ENCODE measurements at places on chromosomes 5 and 9.

GRCh38 chr5:8408258-8408657, 539.3 kb downstream of the MTRR start:
- no peak for DNase-seq

DNA sequence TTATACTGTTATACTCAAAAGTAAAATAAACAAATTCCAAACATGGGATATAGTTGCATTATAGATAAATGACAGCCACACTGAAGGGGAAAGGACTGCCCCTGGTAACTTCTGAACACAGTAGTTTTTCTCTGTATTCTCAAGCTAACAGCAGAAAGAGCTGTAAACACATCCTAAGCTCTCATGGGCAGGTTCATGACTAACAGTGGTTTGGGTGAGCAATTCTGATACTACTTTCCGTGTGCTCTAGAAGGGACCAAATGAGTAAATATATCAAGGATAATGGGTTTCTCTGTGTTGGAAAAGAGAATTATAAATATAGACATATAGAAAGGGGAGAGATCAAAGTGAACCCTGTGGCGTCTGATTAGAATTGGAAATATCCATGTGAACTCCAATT, 2.2 kb upstream of the LCN6 start:
- no peak for DNase-seq

DNA sequence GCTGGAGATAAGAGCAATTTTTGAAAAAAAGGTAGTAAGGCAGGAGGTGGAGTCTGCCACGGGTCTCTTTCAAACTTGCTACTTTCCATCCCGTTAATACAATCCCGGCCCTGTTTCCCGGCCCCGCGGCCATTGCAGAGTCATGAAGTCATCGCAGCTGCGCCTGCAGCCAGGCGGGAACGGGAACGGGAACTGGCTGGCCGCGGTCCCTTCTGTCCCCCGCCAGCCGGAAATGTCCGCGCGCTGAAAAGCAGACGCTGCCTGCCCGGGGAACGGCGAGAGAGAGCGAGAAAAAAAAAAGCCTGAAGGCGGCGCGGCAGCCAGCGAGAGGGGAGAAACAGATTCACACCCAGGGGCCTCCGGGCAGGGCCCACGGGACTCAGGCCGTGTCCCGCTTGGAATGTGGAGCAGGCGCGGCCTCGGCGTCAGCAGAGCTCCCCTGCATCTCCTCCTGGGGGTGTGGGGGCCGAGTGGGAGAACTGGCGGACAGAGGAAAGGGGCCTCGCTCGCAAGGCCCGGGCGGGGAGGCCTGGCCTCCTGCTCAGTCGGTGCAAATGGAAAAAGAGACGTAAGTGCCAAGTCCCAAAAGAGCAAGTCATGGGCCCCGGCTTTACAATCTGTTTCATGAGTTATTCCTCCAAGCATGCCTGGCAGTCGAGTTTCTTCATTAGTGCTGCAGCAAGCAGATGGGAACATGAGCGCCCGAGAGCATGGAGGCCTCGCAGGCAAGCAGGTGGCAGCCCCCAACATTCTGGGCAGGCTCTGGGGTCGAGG, 201.2 kb upstream of the GAS1 start:
- DNase-seq: no peak

DNA sequence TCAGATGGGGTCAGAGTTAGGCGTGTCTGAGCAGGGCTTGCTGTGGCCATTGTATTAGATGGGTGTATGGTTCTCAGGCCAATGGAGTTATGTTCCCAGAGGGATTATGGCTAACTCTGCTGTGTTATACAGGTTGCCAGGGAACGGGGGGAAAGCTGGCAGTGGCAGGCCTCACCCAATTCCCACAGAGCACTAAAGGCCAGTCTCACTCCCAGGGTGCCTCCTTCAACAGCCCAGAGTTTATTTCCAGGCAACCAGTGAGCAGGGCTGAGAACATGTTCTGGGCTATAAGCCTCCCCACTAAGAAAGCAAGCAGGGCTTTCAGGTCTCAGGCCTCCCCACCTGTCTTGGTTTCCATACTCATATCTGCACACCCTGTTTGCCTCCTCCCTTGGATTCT, 597.9 kb downstream of the ZNF608 start:
- no peak for DNase-seq

GRCh38 chr5:13632676-13633075, 311.8 kb downstream of the DNAH5 start:
- DNase-seq: no peak

- DNase-seq: no peak
These were observed 303.1 kb upstream of the CLINT1 start for GRCh38 chr5:158162026-158162425.

- no peak for DNase-seq
These were observed 100.4 kb downstream of the KLHL3 start for GRCh38 chr5:137635521-137635921.

- no peak for DNase-seq
These were observed 42.7 kb upstream of the SRFBP1 start for GRCh38 chr5:121919046-121919445.

DNA sequence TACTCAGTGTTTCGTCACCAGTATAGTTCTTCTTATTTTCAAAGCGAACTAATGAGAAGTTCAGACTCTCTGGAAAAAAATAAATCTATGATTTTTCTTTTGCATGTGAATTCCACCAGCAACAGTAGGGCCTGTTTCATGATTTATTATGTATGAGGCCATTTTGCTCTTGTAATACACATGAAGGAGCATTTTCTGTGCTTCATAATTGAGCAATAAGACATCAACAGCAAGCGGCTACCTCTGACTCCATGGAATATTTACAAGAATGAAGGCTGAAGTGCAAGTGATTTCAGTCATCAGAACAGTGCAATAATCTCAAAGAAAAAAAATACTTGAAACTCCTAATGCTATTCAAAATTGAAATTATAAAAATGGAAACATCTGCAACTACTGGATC, 282.9 kb upstream of the EDIL3 start:
- DNase-seq: no peak

- DNase-seq: no peak
These were observed 95.0 kb downstream of the ZCCHC7 start for GRCh38 chr9:37215381-37215780.

DNA sequence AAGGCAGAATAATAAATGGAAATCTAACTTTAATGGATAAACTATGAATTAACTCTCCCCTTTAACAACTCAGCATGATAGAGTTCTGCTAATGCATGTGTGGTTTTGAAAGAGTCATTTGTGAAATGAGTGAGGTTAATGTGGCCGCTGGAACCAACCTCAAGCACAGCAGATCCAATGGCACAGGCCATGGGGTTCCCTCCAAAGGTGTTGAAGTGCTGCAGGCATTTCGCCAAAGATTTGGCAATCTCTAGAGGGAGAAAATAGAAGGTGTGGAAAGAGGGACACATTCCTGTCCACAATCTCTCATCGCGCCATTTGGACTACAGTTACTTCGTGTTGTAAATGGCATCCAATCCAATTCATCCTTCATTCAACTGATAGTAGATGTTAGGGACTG, 35.0 kb downstream of the AGXT2 start:
- no peak for DNase-seq

DNA sequence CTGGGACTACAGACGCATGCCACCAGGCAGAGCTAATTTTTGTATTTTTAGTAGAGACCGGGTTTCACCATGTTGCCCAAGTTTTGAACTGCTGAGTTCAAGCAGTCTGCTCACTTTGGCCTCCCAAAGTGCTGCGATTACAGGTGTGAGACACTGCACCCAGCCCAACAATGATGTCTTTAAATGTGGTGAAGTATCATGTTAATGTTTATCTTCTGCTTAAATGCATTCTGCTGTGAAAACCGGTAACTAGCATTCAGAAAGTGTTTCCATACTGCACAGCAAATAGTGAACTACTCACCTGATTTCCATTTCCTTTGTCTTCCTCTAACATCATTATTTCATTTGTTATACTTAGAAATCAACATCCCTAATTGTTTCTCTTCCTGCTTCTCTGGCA, 264.0 kb upstream of the ITGA1 start:
- no peak for DNase-seq

- peak; percentile 10 for DNase-seq
These were observed 902 bp downstream of the BDP1 start for GRCh38 chr5:71456362-71456743.

DNA sequence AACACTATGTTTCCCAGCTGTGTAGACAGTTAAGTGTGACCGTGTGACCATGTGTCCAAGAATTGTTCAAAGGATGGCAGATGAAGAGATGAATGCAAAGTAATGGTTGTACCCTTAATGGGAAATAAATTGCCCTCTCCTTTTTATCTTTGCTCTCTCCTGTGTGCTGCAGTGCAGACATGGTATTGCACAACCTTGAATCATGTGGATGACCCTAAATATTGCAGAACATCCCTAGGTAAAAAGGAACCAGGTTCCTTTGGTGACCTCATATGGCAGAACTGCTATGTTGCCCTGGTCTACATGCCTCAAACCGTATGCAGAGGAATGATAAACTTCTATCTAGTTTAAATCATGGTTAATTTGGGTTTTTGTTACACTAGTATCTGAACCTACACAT, 81.7 kb upstream of the CTNND2 start:
- no peak for DNase-seq

DNA sequence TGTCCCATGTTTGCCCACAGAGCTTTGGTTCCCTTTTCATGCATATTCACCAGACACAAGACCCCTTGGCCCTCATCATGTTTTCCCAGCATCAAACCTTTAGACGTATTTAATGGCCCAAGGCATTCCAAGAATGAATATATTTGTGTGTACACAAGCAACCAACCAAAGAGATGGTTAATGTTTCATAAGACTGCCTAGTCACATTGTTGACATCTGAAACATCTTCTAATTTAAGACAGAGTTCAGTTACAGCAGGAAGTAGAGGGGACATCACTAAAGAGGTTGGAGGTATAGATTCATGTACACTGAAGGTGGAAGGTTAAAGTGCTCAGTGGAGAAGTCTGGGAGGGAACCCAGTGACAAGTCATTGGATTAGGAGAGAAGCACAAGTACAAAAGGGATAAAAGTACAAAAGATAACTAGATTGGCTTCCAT, 49.1 kb downstream of the SUSD1 start:
- DNase-seq: no peak
